Stimulated activated CD4-positive, alpha-beta T cell treated with anti-CD3 and anti-CD28 coated beads, Interleukin-2, amount 100 ng/mL, for 4 hours (primary cell): ENCODE measurements at places on chromosomes 1 and 21.

DNA sequence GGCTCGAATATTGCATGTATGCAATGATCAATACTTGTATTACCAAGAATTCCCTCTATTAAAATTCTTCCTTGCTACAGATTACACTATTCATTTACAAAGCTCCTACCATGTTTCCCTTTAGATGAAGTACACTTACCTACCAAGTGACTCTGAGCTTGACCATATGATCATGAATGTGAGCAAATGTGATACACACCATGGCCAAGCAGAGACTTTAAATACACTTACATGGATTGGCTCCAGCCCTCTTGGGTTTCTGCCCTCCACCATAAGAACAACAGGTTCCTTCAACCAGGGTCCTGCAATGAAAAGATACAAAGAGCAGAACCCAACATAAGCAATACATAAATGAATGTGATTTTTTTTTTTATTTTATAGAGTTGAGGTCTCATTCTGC lies 30.0 kb downstream of the LRRC52 start:
- DNase-seq = no peak

GRCh38 chr1:235911876-235912275 lies 45.2 kb upstream of the LYST start:
- no peak for DNase-seq

DNA sequence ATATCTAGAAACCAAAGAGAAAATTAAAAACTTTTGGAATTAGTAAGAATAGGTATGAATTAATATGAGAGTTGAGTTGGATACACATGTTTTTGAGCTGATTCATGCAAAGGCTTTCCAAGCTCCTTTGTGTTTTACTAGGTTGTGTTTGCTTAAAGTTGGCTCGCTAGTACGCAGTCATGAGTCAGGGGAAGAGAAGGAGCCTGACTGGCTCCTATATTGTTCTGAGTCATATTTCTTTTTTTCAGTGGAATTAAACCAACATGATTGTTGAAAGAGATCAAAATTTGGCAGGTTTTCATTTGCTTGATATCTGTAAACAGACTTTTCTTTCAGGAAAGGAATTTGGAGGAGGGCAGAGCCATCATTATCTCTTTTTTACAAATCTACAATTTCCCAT lies 66.7 kb downstream of the MAGI3 start:
- no peak for DNase-seq

DNA sequence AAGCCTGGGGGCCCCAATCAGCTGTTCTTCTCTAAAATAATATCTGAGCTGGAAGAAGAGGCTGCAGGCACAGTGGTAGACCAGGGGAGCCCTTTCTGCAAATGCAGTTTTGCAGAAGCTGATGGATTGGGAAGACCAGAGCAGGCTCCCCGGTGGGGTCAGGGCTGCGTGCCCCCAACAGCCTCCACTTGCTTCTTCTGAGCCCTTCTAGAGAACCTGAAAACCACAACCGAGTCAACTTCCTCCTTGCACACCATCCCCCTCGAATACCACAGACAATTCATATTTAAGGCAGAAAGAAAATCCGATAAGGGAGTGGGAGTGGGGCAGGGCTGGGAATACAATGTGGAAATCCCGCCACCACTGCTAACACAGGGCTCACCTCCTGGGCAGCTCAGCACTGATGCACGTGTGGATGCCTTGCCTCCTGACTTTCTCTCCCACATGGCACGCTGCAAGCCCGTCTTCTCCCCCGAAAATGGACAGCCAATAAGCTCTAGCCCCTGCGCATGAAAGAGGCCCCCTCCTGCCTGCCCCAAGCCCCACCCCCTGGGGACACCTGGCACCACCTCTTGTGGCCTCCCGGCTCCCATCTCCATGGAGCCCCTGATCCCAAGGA lies 25.4 kb upstream of the ALDH4A1 start:
- DNase-seq = no peak

- no peak for DNase-seq
Measured at GRCh38 chr1:59138402-59138801, 158.5 kb upstream of the FGGY start.

DNA sequence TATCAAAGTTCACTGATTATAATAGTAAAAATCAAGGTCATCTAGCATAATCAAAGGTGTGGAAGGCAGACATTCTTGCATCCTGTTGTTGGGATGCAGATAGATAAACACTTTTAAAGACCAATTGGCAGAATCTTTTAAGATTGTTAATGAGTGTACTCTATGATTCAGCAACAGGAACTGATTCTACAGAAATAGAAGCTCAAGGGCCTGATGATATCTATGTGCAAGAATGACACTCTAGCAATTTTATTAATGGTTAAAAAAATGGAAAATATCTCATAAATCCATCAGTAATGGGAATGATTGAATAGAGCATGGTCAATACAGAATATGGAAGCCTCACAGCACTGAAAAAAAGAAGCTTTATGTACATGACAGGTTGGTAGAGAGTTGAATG lies 2.2 kb upstream of the ATP1A4 start:
- no peak for DNase-seq
